ENCODE measurements at places on chromosomes 3 and 15.

GRCh38 chr3:144548346-144548745 is 576.7 kb downstream of the DIPK2A start:
- no peak for DNase-seq

DNA sequence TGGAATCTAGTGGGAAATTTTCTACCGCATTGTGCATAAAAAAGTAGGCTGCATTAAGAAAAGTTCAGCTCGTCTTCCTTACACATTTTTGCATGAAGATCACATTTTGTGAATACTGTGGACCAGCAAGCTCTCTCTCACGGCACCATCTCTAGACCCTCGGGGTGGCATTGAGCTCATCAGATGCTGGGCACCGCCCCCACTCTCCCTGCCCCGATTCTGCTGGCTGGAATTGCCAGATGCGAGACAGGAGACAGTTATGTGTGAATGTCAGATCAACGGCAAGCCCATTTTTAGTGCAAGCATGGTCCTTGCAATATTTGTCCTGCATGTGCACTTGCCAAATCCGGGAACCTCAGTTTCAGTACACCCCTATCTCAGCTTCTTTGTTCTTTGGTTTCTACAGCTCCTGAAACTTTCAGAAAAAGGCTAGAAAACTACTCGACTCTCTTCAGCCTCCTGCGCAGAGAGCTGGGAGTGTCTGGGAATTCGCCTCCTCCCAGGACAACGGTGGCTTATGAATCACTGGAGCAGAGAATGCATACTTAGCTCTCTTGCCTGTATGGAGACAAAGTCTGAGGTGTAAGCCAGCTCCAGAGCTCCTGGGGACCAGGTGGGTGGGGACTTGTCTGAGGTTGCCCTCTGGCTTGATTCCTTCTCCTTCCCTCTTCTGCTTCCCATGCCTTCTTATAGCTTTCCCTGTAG is 285.2 kb upstream of the ATP10A start:
- no peak for DNase-seq

DNA sequence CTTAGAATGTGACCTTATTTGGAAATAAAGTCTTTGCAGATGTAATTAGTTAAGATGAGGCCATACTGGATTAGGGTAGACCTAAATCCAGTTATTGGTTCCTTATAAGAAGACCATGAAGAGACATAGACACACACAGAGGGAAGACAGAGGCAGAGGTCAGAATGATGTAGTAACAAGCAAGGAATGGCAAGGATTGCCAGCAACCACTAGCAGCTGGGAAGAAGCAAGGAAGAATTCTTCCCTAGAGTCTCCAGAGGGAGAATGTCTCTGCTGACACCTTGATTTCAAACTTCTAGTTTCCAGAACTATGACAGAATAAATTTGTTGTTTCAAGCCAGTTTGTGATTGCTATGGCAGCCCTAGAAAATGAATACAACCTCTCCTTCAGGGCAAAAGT is 116.7 kb downstream of the WDR76 start:
- no peak for DNase-seq

- no peak for DNase-seq
These were observed 115.2 kb downstream of the DCLK3 start for GRCh38 chr3:36649125-36649524.
